ENCODE measurements at places on chromosomes 1 and 21.

- H3K4me3 ChIP-seq = no peak overlapping the region
- H3K27me3 ChIP-seq = no peaks in the 10 kb centered on the region
- DNase-seq = no peak
- no peaks in the 10 kb centered on the region for H3K4me1 ChIP-seq
- no peak overlapping the region for H3K27ac ChIP-seq
- no peaks in the 10 kb centered on the region for H3K36me3 ChIP-seq
Measured at GRCh38 chr1:56973923-56974742, 8.3 kb upstream of the C8B start.

- H3K4me3 ChIP-seq = no peak overlapping the region
- H3K36me3 ChIP-seq = no peaks in the 10 kb centered on the region
- no peaks in the 10 kb centered on the region for H3K4me1 ChIP-seq
- no peaks in the 10 kb centered on the region for H3K27me3 ChIP-seq
- no peak for DNase-seq
Measured at GRCh38 chr1:239526391-239526790, 140.0 kb downstream of the CHRM3 start.

DNA sequence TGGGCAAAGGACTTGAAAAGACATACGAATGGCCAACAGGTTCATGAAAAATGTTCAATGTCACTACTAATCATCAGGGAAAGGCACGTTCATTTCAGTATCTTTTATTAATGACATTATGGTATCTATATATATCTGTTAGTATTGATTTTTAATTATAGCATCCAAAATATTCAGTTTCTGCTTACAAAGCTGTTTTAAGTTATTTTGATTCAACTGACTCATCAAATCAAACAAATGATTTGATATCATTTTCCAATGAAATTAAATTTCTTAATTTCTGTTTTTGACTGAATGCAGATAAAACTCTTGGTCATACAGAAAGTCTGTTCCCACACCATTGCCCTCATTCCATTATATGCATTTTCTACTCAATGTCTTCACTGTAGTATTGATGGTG is 315.9 kb downstream of the PDE4B start:
- H3K27ac ChIP-seq = no peak overlapping the region
- no peak for DNase-seq
- H3K4me1 ChIP-seq = no peaks in the 10 kb centered on the region
- H3K4me3 ChIP-seq = no peak overlapping the region

DNA sequence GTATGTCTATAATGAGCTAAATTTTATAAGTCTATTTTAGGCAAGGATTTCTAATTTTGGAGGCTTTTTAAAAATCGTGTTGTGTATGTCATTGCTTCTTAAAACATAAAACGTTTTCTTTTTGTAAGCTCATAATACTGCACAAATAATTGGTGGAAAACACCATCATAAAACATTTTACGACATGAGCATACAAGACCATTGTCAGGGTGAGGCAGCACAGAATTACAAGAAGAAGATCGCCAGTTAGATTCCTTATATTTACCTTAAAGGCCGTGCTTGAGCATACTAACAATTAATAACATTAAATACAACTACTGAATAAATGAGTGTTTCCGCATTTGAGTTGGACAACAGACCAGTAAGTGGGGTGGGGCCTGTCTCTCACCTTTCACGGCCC is 19.1 kb upstream of the LMX1A start:
- H3K27me3 ChIP-seq = no peaks in the 10 kb centered on the region
- H3K36me3 ChIP-seq = no peaks in the 10 kb centered on the region
- peaks cover 24% of the 10 kb centered on the region for H3K4me1 ChIP-seq
- H3K4me3 ChIP-seq = peak overlapping the region; percentile 47

- DNase-seq = no peak
- H3K36me3 ChIP-seq = no peaks in the 10 kb centered on the region
- H3K4me3 ChIP-seq = no peak overlapping the region
- H3K27ac ChIP-seq = no peak overlapping the region
Measured at GRCh38 chr1:176416777-176417176, 46.2 kb upstream of the PAPPA2 start.

- H3K4me1 ChIP-seq = no peaks in the 10 kb centered on the region
- no peak overlapping the region for H3K4me3 ChIP-seq
- no peak for DNase-seq
- no peaks in the 10 kb centered on the region for H3K27me3 ChIP-seq
- no peak overlapping the region for H3K27ac ChIP-seq
Measured at GRCh38 chr1:239826211-239826610, 265.5 kb upstream of the FMN2 start.

- no peaks in the 10 kb centered on the region for H3K36me3 ChIP-seq
- H3K27ac ChIP-seq = no peak overlapping the region
- no peaks in the 10 kb centered on the region for H3K4me1 ChIP-seq
- H3K4me3 ChIP-seq = no peak overlapping the region
- DNase-seq = no peak
Measured at GRCh38 chr1:244114892-244115291, 63.8 kb downstream of the ZBTB18 start.

GRCh38 chr1:235102993-235103411 is 25.6 kb downstream of the TOMM20 start:
- H3K4me1 ChIP-seq = peaks cover 24% of the 10 kb centered on the region
- no peaks in the 10 kb centered on the region for H3K27me3 ChIP-seq
- H3K27ac ChIP-seq = no peak overlapping the region

DNA sequence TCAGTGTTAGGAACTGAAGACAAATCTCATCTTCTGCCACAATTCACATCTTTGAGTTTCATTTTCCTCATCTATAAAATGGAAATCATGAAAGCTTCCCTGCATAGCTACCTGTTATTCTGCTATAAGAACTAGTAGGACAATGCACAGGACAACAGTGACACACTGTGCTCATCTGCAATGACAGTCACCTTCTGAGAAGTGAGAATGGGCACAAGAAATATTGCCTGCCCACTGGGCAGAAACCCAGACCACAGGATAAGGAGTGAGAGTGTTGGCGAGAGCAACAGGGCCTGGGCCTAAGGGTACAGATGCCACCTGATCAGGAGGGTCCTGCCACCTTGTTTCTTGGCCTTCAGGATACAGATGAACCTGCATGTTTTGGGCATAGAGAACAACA is 23.3 kb upstream of the ARTN start:
- H3K4me1 ChIP-seq = peaks cover 35% of the 10 kb centered on the region
- H3K27ac ChIP-seq = no peak overlapping the region
- no peak for DNase-seq
- H3K36me3 ChIP-seq = no peaks in the 10 kb centered on the region

- H3K27me3 ChIP-seq = no peaks in the 10 kb centered on the region
- H3K36me3 ChIP-seq = no peaks in the 10 kb centered on the region
- no peaks in the 10 kb centered on the region for H3K4me1 ChIP-seq
- no peak overlapping the region for H3K27ac ChIP-seq
- no peak overlapping the region for H3K4me3 ChIP-seq
Measured at GRCh38 chr1:202361224-202361623, 12.7 kb downstream of the PPP1R12B start.

DNA sequence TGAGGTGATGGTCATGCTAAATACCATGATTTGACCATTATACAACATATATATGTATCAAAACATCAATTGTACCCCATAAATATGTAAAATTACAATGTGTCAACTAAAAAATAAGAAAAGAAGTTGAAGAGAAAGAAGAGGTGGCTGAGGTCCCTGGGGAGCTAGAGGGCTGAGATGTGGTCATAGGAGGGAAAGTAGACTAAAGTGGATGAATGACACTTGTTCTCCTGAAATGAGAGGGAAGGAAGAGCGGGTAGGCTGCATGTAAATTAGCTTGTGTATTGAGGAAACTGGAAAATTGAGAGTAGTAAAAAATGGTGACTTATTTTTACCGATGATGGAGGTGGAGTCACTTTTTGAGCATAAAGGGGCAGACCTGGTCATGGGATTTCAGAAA is 117.0 kb downstream of the ST6GALNAC3 start:
- H3K4me3 ChIP-seq = no peak overlapping the region
- H3K27me3 ChIP-seq = no peaks in the 10 kb centered on the region
- no peak overlapping the region for H3K27ac ChIP-seq
- DNase-seq = no peak

DNA sequence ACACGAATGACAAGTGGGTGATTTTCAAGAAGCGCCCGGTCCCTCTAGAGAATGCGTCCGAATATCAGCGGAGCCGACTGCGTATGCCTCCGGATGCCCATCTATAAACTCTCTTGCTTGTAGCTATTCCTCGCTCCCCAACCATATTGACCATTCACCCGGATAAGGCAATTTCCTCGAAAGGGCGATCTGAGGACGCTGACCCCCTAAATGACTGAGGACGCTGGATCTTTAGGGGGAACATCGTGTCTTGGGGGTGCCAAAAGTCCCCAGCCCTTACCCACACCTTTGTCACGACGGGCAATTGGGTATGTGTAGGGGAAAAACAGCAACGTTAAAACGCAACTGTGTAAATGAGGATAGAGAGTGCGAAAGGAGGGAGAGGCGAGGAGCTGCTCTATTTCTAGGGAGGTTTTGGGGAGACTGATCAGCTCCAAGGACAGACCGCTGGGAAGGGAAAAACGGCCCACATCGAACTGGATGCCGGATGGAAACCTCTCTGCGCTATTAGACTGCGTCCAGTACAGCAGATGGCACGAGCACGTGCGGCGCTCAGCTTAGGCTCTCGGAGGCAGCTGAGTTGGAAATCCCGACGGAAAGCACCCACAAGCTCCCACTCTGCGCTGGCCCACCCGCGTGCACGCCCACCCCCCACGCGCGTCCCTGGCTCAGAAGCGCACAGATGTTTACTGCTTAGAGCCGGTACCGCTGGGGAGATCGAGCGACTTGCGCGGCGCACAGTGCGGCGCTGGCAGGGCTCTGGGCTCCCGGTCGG is 2.9 kb upstream of the PRRX1 start:
- peaks cover 27% of the 10 kb centered on the region for H3K4me1 ChIP-seq
- no peaks in the 10 kb centered on the region for H3K27me3 ChIP-seq
- no peak for DNase-seq
- H3K27ac ChIP-seq = peak overlapping the region; percentile 99

GRCh38 chr21:17513214-17514123 is 626 bp downstream of the CXADR start:
- H3K4me1 ChIP-seq = peaks cover 19% of the 10 kb centered on the region
- H3K36me3 ChIP-seq = no peaks in the 10 kb centered on the region
- H3K27me3 ChIP-seq = no peaks in the 10 kb centered on the region
- peak overlapping the region; percentile 67 for H3K4me3 ChIP-seq
- DNase-seq = no peak

DNA sequence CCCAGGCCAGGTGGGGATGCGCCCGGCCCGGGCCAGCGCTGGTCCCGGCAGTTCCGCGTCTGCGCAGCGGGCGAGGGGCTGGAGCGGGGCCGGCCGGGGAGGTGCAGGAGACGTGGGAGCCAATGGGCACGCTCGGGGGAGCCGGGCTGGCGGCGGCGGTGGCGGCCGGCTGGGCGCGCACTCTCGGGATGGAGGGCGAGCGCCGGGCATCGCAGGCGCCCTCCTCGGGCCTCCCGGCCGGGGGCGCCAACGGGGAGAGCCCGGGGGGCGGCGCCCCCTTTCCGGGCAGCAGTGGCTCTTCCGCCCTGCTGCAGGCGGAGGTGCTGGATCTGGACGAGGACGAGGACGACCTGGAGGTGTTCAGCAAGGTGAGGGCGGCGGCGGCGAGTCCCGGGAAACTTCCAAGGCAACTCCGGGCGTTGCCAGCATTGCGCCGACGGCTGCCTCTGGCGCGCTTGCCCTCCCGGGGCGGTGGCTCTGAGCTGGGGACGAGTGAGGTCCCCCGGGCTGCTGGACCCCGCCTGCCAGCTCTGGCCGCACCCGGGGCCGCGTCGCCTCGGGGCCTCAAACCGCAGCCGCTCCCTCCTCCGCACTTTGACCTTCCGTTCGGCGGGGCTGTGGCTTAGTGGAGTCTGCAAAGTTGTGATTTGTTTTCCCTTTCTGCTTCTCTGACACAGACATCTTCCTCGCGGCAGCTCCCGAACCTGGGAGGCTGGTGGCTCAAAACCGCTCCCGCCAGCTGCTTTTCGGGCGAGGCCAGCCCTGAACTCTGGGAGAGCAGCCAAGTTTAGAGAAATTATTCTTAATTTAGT is at the start of gene SNX7:
Gene SNX7 (plus strand): TSS at position 178 of the 812 bp plus-strand sequence. CDS start 11 bp downstream, at position 189.
- H3K27ac ChIP-seq = peak within 1 kb of the TSS; percentile 88
- H3K4me3 ChIP-seq = peak within 1 kb of the TSS; percentile 73
- no peaks in the 10 kb centered on the region for H3K27me3 ChIP-seq
- no peaks in the 10 kb centered on the region for H3K36me3 ChIP-seq
- no peak for DNase-seq
- peaks cover 17% of the 10 kb centered on the region for H3K4me1 ChIP-seq

DNA sequence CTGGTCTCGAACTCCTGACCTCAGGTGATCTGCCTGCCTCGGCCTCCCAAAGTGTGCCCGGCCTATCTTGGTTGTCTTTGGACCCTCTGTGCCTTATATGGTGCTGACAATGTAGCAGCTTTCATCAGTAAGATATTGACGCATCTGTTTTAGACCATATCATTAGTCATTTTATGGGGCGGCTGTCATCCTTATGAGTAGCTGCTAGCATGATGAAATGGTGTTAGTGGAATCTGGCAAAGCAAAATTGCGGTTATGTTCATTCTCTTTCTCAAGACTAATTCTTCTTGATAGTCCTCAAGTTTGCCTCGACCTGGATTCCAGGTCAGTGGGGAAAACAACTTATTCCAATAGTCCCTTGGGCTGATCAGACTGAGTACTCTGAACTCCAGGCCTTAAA is 199.9 kb downstream of the PRDM2 start:
- no peaks in the 10 kb centered on the region for H3K27me3 ChIP-seq
- peak overlapping the region; percentile 85 for H3K27ac ChIP-seq
- H3K4me1 ChIP-seq = peaks cover 7% of the 10 kb centered on the region

DNA sequence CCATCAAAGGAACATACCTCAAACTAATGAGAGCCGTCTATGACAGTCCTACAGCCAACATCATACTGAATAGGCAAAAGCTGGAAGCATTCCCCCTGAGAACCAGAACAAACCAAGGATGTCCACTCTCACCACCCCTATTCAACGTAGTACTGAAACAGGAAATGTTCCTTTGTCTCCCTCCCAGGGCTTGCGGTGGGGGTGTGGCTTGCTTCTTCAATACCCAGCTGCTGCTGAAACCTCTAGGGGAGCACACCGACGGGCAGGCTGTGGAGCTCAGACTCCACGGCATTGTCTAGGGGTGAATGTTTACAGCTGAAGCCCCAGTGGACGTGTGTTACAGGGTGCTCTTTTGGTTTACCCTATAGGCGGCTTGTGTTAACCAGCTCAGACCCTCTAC is 30.5 kb upstream of the B3GALT2 start:
- H3K27me3 ChIP-seq = no peaks in the 10 kb centered on the region
- no peak overlapping the region for H3K4me3 ChIP-seq
- DNase-seq = no peak
- no peaks in the 10 kb centered on the region for H3K4me1 ChIP-seq

DNA sequence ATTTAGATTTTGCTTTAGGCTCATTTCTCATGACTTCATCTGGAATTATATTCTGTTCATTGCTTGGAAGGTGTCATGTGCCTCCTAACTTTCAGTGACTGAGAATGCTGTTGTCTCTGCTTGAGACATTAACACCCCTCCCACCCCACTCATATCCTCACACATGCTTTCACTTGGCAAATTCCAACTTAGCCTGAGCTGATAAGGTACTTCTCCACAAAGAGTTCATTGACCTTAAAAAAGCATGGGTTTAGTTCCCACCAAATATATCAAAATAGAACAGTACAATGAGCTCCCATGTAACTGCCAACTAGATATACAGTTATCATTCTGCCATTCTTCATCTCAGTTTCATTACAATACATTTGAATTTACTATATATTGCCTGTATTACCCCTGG is 576.5 kb upstream of the ADGRL2 start:
- H3K4me3 ChIP-seq = no peak overlapping the region
- H3K27me3 ChIP-seq = no peaks in the 10 kb centered on the region
- H3K4me1 ChIP-seq = no peaks in the 10 kb centered on the region
- H3K27ac ChIP-seq = no peak overlapping the region
